ENCODE measurements at places on chromosomes 16 and 17.

GRCh38 chr16:180681-181564 is 664 bp downstream of the HBQ1 start:
- no peak for DNase-seq

- no peak for DNase-seq
These were observed 5.0 kb downstream of the CA4 start for GRCh38 chr17:60154616-60155426.

DNA sequence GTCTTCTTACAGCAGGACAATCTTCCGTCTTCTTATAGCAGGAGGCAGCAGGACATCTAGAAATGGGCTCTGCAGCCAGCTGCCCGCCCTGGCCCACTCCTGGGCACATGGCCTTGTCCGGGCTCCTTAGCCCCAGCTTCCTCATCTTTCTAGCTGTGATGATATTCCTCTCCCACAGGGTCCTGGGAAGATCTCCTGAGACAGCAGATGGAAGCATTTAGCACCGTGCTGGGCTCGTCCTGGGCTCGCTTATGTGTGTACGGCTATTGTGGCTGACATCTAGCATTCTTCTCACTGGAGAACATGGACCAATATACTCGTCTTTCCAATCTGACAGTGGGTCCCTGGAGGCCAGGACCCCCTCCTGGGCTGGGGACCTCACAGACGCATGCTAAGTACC is 48.5 kb downstream of the TIMM22 start:
- DNase-seq: no peak

GRCh38 chr17:49969134-49969759 is at the start of gene DLX4:
Gene DLX4, plus strand, starts transcription at chr17:49969190. Its CDS starts 279 bp downstream, at chr17:49969469.
- no peak for DNase-seq

- DNase-seq: no peak
These were observed 109.6 kb downstream of the CNTNAP4 start for GRCh38 chr16:76386784-76387183.

GRCh38 chr16:62253966-62254365 is 217.7 kb upstream of the CDH8 start:
- DNase-seq: no peak

GRCh38 chr16:86823888-86824671 is 245.7 kb downstream of the FOXL1 start:
- DNase-seq: no peak

- DNase-seq: no peak
These were observed 62.1 kb downstream of the GPRC5B start for GRCh38 chr16:19822533-19822932.

DNA sequence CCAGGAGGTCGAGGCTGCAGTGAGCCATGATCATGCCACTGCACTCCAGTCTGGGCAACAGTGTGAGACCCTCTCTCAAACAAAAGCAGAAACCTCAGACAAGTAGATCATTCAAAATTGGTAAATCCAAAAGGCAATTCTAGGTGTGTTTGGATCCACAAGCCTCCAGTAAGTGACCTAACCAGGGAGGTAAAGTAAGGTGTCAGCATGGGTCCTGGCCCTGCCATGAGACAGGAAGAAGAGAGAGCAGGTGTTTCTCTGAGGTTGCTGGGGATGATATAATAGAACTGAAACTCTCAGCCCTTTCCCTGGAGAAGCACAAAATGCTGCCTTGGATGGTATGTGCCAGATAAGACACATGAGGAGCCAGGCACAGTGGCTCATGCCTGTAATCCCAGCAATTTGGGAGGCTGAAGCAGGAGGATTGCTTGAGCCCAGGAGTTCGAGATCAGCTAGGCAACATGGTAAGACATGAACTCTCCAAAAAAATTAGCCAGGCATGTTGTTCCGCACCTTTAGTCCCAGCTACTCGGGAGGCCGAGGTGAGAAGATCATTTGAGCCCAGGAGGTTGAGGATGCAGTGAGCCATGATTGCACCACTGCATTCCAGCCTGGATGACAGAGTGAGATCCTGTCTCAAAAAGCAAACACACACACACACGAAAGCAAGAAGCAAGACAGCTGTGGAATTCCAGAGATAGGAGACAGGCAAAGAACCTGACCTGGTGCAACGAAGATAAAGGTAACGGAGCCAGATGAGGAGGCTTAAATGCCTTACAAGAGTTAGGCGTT is 6.5 kb downstream of the TM4SF5 start:
- DNase-seq: no peak

DNA sequence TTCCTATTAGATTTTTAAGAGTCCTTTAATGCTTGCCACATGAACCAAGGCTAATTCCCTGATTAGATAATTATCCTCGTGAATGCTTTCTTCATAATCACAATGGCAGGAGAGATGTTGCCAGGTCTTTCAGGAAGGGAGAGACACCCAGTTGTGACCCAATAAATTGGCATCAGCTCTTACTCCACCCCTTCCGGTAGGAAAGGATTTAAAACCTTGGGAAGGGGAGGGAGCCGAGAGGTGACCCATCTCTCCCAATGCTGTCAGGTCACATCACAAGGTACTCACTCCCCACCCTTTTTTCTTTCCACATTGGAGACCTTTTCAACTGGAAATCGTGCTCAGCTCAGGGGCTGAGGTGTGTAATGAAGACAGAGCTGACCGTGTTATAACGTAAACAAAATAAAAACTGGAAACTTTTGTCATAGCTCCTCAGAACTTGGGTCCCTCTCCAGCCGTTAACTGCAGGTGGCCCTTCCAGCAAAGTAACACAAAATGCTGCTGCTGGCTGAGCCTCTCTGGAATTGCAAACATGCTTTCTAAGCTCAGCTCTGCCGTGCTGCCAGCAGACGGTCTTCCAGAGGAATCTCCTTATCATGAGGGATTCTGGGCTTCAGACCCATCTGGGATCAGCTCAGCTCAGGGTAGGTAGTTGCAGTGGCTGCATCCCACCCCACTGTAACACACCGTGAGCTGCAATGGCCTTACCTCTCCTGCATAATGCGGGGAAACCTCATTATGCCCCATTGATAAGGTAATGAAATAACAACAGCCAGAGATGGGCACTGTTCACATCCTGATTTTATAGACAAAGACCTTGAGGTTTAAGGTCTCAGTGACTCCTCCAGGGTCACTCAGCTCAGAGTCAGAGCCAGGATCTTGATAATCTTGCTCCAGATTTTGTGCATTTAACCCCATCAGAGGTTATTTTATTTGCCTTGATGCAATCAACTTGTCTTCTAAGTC is 15.6 kb downstream of the TMEM100 start:
- no peak for DNase-seq

DNA sequence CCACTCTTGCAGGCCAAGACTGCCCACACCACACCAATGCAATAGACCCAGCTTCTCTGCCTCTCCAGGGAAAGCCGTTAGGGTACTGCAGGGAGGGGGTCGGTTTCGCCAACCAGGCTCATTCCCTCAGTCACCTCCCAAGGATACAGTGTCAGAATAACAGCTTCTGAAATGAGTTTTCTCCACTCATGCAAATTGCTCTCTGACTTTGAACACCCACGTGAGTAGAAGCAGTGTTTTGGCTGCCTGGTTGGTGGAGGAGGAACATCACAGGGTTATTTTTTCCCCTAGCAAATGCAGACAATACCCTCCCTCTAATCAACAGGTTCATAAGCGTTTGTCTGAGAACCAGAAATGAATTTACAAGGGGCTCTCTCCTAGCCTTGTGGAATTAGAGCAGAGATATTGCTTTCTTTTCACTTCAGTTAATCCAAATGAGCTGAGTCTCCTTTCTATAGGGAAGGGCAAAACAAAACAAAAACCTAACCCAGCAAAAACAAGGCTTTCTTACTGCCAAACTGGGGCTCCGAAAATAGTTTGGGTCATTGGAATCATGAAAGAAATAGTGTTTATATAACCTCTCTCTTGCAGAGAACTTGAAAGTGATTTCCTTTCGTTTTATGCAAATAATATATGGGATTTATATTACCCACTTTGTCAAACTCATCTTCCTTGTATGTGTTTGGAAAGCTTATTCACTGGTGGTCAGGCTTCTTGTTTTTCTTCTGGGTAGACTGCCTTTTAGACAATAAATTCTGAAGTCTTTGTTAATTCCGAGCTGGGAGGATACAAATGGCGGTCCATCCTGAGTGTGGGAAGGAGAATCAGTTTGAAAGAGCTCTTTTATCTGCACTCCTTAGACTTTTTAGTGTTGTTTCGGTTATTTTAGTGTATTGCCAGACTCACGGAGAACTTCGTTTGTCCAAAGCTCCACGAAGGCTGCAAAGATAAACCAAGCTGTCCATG is 229.9 kb downstream of the MSI2 start:
- no peak for DNase-seq

GRCh38 chr16:23863511-23864422 is 28.0 kb downstream of the PRKCB start:
- no peak for DNase-seq

GRCh38 chr17:38698760-38699159 is 6.3 kb upstream of the MLLT6 start:
- no peak for DNase-seq

- no peak for DNase-seq
These were observed 10.6 kb upstream of the LRRC59 start for GRCh38 chr17:50407921-50408320.

GRCh38 chr17:59561042-59561441 is 4.4 kb upstream of the DHX40 start:
- no peak for DNase-seq

- DNase-seq: no peak
These were observed 26.0 kb downstream of the CDH11 start for GRCh38 chr16:65095906-65096305.

- DNase-seq: no peak
These were observed 6.7 kb downstream of the TAT start for GRCh38 chr16:71570144-71570543.

- no peak for DNase-seq
These were observed 113.8 kb upstream of the CHMP6 start for GRCh38 chr17:80877729-80878303.

- DNase-seq: no peak
These were observed 76.9 kb downstream of the AMFR start for GRCh38 chr16:56348168-56349085.

GRCh38 chr16:50213939-50214519 is 52.3 kb upstream of the ADCY7 start:
- DNase-seq: no peak

DNA sequence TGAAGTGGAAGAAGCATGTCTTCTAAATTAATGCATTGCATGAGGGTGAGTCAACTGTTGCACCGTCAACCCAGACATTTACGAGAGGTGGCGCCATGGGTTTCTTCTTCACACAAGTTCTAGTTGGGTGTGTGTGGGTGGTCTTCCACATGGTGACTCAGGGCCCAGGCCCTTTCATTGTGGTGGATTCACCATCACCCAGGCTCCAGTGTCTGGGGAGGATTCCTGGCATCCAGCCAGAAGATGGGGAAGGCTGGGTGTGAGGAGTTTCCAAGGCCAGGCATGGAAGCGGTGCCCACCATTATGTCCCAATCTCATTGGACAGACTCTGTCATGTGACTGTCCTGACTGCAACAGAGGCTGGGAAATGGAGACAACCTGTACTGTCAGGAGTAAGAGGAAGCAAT is 21.4 kb upstream of the JPH3 start:
- DNase-seq: no peak

DNA sequence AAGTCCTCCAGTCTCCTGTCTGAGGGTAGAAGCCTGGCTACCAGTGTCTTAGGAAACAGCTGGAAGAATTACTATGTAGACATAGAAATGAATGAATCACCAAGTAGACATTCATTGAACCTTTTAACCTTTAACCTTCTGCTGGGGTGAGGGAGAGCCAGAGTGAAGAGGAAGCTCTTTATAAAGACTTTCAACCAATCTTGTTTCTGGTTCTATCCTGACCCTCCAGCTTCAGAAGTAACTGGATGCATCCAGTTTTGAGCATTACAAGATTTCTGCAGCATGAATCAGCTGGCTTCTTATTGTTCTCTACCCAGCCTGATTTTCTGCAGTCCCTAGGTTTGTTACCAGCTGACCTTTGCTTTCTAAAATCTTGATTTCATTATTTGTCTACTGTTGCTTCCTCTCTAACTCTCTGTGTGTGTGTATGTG is 8.5 kb downstream of the TEKT1 start:
- no peak for DNase-seq

DNA sequence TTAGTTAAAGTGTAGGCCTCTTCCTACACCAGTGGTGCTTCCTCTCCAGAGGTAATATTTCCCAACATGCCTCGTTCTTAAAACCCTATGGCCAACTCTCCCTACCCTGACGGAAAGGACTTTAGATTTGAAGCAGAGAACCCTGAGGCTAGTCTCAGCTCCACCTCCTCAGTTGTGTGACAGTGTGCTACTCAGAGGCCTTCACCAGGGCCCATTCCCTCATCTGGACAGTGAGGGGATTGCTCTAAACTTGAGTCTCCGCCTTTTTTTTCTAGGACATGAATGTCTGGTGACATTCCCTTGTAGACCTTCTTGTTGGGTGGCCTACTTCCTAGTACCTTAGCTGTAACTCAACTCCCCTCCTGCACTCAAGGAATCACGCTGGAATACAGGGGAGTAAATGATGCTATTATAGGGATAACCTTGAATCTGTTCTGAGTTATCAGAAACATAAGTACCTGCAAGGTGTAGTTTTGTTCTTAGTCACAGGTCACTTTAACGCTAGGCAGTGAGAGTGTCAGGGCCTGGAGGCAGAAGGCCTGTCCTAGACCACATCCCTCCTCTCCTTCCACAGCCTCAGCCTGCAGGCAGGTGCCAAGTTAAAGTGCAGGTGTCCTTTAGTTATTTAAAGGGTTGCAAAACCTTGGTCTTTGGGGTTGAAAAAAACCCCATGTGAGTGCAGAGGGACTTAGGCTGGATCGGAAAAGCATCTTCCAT is 26.9 kb downstream of the LDHD start:
- DNase-seq: no peak

- no peak for DNase-seq
These were observed 75.2 kb upstream of the TRAP1 start for GRCh38 chr16:3792472-3793012.

DNA sequence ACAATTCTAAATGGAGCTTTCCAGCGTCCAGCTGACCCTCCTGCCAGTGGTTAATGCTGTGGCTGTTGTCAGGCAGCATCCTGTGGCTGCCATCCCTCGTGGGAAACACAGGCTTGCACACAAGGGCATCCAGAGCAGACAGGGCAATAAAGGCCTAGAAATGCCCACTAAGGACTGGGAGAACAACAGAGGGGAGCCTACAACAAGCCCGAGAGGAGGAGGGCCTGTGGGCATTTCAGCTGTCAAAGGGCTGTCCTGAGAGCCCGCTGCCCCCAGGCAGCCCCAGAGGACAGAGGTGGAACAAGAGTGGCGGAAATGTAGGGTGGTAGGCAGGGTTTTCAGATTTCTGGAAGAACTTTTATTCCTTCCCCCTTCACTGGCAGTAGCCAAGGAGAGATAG is 81.1 kb downstream of the TNRC6C start:
- no peak for DNase-seq

- no peak for DNase-seq
These were observed 50.4 kb downstream of the SLFN5 start for GRCh38 chr17:35293151-35293847.

Measured in AG09319 (cell line).